Stimulated activated CD4-positive, alpha-beta T cell treated with anti-CD3 and anti-CD28 coated beads, Interleukin-1b, Interleukin-23, amount 100 ng/mL, for 24 hours (primary cell): ENCODE measurements at places on chromosomes 11 and 22.

DNA sequence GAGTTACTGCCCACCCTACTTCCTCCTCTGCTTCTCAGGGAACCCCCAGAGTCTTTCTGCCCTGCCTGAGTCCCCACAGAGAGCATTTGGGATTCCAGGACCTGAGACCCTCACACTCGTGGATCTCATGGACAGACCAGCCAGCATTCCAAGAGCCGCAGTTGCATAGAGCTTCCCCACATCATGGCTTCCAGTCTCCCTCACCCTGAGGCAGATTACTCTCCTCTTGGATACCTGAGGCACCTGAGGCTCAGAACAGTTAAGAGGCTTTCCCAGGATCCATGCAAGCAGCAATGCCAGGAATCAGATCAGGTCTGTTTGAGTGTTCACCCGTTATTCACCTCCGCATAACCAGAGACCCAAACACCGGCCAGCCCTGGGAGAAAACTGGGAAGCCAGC lies 102.2 kb downstream of the TRIM29 start:
- no peak for DNase-seq

- no peak for DNase-seq
Measured at GRCh38 chr11:1064167-1064566, 10.5 kb upstream of the MUC2 start.

DNA sequence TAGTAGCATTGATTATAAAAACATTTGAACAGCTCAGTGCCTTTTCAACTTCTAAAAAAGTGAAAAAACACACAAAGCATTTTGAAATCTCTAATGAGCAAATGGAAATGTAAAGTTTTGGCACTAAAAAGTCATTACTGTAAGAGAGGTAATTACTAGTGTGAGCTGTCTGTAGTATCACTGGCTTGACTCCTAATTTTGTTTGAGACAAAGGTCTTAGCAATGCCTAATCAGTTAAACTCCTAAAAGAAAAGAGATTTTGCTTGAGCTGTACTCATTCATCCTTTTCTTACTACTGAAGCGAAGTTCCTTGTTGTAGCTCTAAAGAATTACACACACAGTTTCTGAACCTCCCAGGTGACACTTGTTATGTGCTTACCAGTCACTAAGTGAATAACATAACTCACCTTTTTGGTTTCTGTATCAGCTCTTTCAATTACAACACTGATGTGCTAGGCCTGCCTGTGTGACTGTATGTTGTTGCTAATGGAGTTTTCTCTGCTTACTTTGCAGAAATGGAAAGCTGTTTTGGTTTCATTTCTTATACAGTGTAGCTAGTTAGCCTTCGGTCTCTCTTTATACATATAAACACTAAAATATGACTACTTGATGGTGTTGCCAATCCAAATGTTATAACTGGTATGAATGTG lies 924.4 kb upstream of the TENM4 start:
- no peak for DNase-seq

DNA sequence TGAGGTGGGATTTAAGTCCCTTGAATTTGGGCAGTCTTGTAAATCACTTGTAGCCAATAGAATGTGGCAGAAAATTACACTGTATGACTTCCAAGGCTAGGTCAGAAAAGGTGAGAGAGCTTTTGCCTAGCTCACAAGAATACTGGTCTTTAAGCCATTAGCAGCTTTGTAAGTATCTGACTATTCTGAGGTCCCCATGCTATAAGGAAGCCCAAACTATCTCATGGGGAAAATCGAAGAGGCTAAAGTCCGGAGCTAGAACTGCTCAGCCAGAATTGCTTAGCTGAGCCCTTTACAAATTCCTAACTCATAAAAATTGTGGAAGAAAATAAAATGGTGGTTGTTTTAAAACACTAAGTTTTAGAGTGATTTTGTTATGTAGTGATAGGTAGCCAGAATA lies 13.0 kb downstream of the FAR1 start:
- no peak for DNase-seq

GRCh38 chr22:44595841-44596341 lies 97.9 kb upstream of the RTL6 start:
- DNase-seq: no peak

DNA sequence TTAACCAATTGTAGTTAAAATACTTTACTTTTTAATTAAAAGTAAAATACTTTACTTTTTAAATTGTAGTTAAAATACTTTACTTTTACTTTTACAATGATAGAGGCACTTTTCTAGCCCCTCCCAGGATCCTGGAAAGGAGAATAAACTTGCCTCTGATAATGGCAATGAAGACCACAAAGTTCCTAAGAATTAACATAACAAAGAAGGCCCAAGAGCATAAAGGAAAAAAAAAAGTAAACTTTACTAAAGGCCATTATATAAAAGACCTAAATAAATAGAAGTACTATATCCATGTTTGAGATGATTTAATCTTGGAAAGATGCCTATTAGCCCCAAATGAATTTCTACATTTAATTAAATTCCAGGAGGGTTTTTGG lies 129.1 kb upstream of the THY1 start:
- no peak for DNase-seq

GRCh38 chr11:47087801-47088200 lies 88.9 kb downstream of the ARFGAP2 start:
- no peak for DNase-seq

- DNase-seq: no peak
Measured at GRCh38 chr11:131246663-131247062, 123.8 kb upstream of the NTM start.

DNA sequence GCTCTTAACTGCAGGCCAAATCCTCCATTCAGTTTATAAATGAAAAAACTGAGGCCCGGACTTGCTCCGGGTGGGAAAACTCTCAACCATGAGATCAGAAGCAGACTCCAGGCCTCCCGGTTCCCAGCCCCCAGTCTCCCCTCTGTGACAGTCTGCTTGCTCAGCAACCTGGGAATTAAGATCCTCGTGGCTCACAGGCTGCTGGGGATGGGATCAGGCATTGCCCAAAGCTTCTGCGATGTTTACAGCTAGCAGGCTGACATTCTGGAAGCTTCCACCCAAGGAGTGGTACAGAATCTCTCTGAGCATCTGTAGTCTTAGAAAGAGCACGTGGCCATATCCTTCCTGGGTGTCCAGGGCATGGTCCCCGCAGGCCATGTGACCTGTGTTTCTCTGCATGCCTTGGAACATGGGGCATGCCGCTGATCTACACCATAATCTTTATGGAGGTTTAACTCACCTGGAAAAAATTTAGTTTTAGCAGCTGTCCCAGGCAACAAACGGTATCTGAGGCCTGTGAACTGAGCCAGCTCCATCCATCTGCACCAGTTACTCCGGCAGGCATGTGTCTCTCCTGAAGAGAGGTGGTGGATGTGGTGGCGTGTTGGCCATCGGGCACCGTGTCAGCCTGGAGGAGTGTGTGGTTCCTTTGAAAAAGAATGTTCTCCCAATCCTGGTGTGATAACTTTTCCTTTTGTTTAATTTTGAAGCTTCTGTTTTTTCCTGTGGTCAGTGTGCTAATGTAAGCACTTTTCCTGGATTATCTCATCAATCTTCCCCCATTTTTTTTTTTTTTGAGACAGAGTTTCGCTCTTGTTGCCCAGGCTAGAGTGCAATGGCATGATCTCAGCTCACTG lies 7.9 kb downstream of the FBLN1 start:
- DNase-seq: no peak

GRCh38 chr11:64866173-64866491 lies 12.3 kb downstream of the EHD1 start:
- no peak for DNase-seq

- DNase-seq: no peak
Measured at GRCh38 chr22:21447694-21448402, 19.3 kb upstream of the TMEM191C start.

DNA sequence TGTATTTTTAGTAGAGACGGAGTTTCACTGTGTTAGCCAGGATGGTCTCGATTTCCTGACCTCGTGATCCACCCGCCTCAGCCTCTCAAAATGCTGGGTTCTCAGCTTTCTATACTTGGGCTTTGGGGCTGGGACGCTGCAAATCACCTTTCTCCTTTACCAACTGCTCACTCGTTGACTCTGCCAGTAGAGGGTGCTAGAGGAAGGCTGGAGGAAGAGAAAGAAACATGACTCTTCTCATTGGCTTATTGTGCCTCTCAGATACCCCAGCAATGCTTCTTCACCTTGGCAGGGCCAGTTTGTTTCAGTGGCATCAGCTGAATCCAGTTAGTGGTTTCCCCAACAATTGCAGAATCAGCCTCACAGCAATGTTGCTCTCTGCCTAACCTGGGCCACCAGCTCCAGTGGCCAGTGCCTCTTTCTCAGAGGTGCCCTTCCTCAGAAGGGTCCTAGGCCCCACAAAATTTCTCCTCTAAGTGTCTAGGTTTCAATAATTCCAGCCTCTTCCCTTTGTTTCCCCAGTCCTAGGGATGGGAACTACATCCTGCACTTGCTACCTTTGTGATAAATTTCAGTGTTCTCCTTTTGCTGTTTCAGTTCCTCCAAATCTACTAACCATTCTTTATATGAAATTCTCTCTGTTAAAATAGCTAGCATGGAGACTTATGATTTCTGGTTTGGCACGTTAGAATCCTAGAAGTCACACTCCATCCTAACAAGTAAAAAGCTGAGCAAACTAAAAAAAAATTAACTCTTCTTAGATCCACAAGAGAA lies 71.5 kb upstream of the VSTM5 start:
- peak; percentile 0 for DNase-seq

GRCh38 chr11:125364121-125364826 lies 131.8 kb downstream of the FEZ1 start:
- no peak for DNase-seq

DNA sequence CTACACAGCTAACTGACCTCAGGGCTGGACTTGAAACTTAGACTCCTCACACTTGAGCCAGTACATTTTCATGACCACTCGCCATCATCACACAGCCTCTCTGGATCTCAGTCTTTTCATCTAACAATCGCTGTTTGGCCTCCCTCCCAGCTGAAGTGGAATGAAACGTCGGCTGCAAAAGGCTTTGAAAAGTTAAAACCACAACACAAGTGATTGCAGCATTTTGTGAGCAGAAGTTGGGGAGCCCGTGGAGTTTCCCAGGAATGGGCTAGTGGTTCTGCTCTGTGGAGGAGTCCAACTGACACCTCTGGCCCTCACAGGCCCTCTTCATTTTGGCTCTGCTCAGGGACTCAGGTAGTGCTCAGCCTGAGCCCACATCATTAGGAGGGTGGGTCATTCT lies 35.9 kb upstream of the TRIM29 start:
- DNase-seq: no peak

DNA sequence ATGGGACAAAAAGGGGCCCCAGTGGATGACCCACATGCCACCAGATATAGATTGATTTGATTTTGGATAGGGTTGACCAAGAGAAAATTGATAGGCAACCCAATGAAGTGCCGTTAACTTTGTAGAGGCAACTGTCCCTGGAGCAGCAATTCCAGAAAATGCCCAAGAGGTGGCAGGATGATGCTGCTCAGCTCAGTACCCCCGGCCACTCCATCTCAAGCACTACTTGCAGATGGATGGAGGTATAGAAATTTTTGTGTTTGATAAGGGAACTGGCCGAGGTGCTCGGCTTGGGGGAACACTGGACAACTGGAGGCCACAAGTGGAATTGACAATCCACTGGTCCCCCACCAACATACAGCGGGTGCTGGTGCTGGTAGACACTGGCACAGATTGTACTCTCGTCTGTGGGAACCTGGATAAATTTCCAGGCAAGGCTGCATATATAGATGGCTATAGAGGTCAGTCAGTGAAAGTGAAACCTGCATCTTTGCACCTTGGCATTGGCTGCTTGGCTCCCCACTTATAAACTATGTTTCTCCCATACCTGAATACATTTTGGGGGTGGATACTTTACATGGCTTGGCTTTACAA lies 86.3 kb downstream of the CCDC83 start:
- no peak for DNase-seq

- no peak for DNase-seq
Measured at GRCh38 chr11:121589946-121590537, 137.3 kb upstream of the SORL1-AS1 start.

- DNase-seq: no peak
Measured at GRCh38 chr11:60631944-60632343, 67.5 kb upstream of the MS4A8 start.

- DNase-seq: no peak
Measured at GRCh38 chr11:91497847-91498246, 726.8 kb upstream of the FAT3 start.

DNA sequence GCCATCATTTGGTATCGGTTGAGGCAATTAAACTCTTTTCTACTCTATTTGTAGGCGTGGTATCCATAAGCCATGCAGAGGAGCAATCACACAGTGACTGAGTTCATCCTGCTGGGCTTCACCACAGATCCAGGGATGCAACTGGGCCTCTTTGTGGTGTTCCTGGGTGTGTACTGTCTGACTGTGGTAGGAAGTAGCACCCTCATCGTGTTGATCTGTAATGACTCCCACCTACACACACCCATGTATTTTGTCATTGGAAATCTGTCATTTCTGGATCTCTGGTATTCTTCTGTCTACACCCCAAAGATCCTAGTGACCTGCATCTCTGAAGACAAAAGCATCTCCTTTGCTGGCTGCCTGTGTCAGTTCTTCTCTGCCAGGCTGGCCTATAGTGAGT lies 8.4 kb downstream of the OR9G4 start:
- DNase-seq: no peak

GRCh38 chr11:132158091-132158490 lies 787.7 kb downstream of the NTM start:
- DNase-seq: no peak

GRCh38 chr22:25091458-25091857 lies 108.2 kb upstream of the CRYBB3 start:
- no peak for DNase-seq

DNA sequence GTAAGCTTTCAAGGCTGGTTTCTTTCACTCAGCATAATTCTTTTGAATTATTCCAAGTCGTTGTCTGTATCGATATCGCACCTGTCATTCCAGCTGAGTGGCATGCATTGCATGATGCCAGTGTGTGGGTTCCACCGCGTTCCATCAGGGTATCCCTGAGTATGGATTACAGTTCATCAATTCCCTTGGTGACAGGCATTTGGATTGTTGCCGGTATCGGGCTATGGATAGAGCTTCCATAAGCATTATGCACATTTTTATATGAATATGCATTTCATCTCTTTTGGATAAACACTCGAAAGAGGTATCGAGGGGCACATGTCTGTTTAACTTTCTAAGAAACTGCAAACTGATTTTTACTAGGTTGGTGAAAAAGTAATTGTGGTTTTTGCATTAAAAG lies 698.8 kb downstream of the BRD1 start:
- DNase-seq: no peak

GRCh38 chr11:86726118-86726753 lies 53.8 kb upstream of the ME3 start:
- no peak for DNase-seq

DNA sequence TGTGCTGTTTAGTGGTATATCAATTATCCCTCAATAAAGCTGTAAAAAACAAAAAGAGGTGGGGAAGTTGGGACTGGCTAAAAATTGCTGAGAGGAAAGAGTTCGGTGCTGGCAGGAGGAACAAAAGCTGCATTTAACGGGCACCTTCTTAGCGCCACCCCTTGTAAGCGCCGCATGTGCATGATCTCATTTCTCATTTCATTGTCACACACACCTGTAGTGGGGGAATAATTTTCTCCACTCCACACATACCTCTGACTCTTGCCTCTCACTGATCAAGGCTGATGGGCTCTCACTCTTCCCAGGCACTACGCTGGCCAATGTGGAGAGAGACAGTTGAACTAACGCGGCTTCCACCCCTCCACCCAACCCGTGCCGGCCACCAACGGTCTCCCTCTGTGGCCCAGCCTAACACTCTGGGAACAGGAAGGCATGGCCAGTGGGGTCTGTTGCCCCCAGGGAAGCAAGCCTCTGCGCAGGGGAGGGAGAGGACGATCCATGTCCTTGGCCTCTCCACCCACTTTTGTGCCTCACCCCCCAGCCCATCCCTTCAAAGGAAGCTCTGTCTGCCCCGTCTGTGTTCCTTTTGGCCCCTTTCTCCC lies 186.7 kb upstream of the SYT13 start:
- DNase-seq: no peak
